Large intestine (tissue), 12 donors: ENCODE measurements at places on chromosomes 3 and 15. TPM values are rescaled to one million over a fixed set of nuclear protein-coding genes. Genes with fewer than 3 reads are reported as not detected.

Gene GTPBP8
- polyA plus RNA-seq, result 18.5 TPM

Gene FBXW12
- polyA plus RNA-seq, result 0.18 TPM

Gene CLDN16
- 0.15 TPM for polyA plus RNA-seq

Gene RAB7A
- 198 TPM for polyA plus RNA-seq

Gene CLDN1
- 17.4 TPM for polyA plus RNA-seq

Gene SLC35G2
- polyA plus RNA-seq, result 3.4 TPM

DNA sequence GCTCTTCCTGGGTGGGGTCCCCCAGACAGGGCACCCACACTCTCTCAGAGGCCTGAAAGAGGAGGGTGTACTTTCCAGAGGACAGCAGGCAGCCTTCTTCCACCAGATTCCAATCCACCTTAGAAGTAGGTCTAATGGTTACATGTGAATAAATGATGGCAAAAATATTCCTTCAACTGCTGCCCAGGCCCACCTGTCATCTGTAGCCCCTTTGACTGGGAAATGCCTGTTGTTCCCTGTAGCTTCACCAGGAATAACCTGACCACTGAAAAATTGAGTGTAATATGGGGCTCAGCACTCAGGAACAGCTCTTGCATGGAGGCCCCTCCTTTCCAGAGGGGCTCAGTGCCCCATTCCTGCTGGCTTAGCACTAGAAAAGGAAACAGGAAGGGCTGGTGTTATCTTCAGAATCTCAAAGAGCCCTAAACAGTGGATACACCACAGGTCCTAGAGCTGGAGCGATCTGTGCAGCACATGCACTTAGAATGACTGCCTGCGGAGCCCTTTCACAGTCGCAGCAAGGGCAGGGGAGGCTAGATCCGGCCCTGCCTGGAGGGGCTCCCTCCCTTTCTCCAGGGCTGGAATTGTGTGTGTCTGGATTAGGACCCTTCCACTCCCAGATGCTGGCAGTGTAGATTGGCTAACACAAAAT lies 32.1 kb downstream of the SLC22A14 start:
- H3K36me3 ChIP-seq, result no peaks in the 10 kb centered on the region
- H3K4me1 ChIP-seq, result no peaks in the 10 kb centered on the region
- H3K27ac ChIP-seq, result no peak overlapping the region
- H3K27me3 ChIP-seq, result peaks cover 3% of the 10 kb centered on the region
- no peak overlapping the region for H3K4me3 ChIP-seq

DNA sequence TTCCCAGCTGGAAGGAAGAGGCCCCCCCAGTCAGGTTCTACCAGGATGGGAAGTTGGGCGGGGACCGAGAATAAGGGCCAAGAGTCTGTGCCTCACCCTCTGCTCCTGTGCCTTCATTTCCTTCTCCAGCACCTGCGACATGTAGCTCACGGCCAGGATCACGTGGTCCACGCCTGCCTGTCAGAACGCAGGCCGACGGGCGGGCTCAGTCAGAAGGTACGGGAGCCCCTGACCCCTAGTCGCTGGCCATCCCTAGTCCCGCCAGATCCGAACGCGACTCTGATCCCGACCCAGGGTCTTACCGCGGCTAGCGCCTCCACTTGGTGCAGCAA lies 489 bp downstream of the GMPPB start:
- DNase-seq, result peak; percentile 83
- H3K27me3 ChIP-seq, result no peaks in the 10 kb centered on the region
- H3K4me3 ChIP-seq, result peak overlapping the region; percentile 100
- peak overlapping the region; percentile 99 for H3K27ac ChIP-seq

- peak overlapping the region; percentile 10 for H3K27ac ChIP-seq
- H3K27me3 ChIP-seq, result no peaks in the 10 kb centered on the region
- H3K4me1 ChIP-seq, result peaks cover 2% of the 10 kb centered on the region
- no peak overlapping the region for H3K4me3 ChIP-seq
- H3K36me3 ChIP-seq, result no peaks in the 10 kb centered on the region
- peak; percentile 33 for DNase-seq
These were observed 30.4 kb upstream of the TM4SF1 start for GRCh38 chr3:149407898-149408297.

- no peak overlapping the region for H3K27ac ChIP-seq
- no peaks in the 10 kb centered on the region for H3K36me3 ChIP-seq
- H3K27me3 ChIP-seq, result no peaks in the 10 kb centered on the region
- no peaks in the 10 kb centered on the region for H3K4me1 ChIP-seq
- H3K4me3 ChIP-seq, result no peak overlapping the region
These were observed 302.5 kb downstream of the OCA2 start for GRCh38 chr15:27796405-27797320.

GRCh38 chr15:94930960-94931359 lies 699.6 kb downstream of the MCTP2 start:
- no peaks in the 10 kb centered on the region for H3K27me3 ChIP-seq
- no peaks in the 10 kb centered on the region for H3K36me3 ChIP-seq
- no peak overlapping the region for H3K27ac ChIP-seq
- H3K4me1 ChIP-seq, result no peaks in the 10 kb centered on the region
- DNase-seq, result no peak
- H3K4me3 ChIP-seq, result no peak overlapping the region

- no peak overlapping the region for H3K27ac ChIP-seq
- no peaks in the 10 kb centered on the region for H3K4me1 ChIP-seq
- peaks cover 4% of the 10 kb centered on the region for H3K27me3 ChIP-seq
- H3K36me3 ChIP-seq, result no peaks in the 10 kb centered on the region
- H3K4me3 ChIP-seq, result no peak overlapping the region
These were observed 63.3 kb upstream of the TPM1 start for GRCh38 chr15:62979252-62979651.

GRCh38 chr3:127804141-127804540 lies 18.2 kb downstream of the MGLL start:
- H3K27ac ChIP-seq, result no peak overlapping the region
- H3K36me3 ChIP-seq, result peaks cover 3% of the 10 kb centered on the region
- no peaks in the 10 kb centered on the region for H3K27me3 ChIP-seq
- no peak overlapping the region for H3K4me3 ChIP-seq
- no peaks in the 10 kb centered on the region for H3K4me1 ChIP-seq
